T-helper 9 cell (primary cell): ENCODE measurements at places on chromosomes 16 and 17.

DNA sequence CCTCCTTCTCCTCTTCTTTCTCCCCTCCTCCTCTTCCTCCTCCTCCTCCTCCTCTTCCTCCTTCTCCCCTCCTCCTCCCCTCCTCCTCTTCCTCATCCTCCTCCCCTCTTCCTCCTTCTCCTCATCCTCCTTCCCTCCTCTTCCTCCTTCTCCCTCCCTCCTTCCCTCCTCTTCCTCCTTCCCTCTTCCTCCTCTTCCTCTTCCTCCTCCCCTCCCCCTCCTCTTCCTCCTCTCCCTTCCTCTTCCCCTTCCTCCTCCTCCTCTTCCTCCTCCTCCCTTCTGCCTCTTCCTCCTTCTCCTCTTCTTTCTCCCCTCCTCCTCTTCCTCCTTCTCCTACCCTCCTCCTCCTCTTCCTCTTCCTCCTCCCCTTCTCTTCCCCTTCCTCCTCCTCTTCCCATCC lies 5.1 kb upstream of the PITPNM3 start:
- no peak for DNase-seq

GRCh38 chr17:5665164-5665563 lies 80.9 kb upstream of the NLRP1 start:
- no peak for DNase-seq

DNA sequence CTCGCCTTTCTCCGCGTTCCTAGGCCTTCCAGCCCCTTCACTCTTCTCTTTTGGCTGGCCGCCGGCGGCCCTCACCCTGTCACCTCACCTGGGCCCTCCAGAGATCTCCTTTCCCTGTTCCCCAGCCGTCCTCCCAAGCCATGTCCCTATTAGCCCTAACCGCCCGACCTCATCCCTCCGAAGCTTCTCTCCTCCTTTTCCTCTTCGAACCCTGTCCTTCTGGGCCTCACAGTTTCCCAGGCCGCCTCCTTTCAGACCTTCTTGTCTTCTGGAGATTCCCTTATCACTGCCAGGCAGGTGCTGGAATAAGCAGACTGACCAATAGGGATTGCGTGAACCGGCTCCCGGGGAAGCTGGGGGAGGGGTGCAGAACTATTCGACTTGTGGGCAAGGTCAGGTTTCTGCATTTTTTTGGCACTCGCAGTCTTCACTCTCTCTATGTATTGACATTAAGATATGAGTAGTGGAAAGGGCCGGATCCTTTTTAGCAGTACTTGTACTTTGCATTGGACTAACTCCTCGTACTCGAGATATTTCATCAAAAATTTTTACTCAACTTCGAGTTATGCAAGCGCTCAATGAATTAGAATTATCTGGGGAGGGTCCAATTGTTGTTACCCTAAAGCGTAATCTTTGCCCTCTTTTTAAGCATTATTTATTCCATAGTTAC lies 690 bp downstream of the RHOT1 start:
- DNase-seq, result no peak

DNA sequence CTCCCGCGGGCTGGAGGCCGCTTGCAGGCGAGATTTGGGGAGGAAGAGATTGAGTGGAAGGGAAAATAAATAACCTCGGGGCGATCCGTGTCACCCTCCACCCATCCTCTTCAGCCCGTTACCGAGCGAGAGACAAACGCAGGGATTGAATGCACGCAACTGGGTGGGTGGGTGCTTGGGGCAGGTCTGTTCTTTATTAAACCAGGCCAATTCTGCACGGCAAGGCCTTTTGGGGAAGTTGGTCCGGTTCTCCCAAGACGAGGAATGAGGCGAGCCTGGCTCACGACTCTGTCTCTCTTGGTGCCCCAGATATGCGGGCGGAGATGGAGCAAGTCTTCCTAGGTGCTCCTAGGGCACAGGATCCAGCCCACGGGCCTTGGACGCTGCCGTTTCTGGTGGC lies 396 bp upstream of the HOXB7 start:
- DNase-seq, result no peak

- DNase-seq, result no peak
Measured at GRCh38 chr17:67276075-67276474, 31.1 kb upstream of the HELZ start.

DNA sequence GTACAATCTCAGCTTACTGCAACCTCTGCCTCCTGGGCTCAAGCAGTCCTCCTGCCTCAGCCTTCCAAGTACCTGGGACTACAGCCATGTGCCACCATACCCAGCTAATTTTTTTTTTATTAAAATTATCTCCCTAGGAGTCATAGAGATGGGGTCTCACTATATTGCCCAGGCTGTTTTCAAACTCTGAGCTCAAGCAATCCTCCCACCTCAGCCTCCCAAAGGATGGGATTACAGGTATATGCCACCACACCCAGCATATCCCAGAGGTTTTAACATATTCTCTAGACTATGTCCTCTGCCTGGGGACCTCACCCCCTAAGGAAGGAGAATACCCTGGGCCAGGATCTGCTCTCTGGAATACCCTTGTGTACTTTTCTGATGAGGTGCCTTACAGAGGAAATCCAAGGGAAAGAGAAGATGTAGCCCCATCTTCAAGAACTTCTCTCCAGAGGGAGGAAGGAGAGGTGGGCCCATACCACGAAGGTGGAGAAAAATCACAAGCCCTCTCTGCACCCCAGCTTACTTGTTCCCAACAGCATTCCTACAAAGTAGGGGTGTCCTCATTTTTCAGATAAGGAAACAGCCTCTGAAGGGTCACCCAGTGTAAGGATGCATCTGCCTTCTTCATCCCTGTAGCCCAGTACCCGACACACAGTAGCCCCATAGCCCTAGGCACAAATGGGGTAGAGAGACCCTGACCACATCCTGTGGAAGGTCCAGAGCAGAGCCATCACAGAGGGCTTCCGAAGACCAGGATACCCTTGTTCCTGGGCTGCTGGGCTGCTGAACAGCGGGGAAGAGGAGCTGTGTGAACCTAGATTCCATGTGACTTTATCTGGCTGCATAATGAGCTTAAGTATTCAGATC lies 151.6 kb downstream of the SOCS1 start:
- DNase-seq, result no peak

GRCh38 chr17:81171941-81172340 lies 5.9 kb upstream of the AATK start:
- no peak for DNase-seq

GRCh38 chr16:1146409-1146808 lies 6.5 kb upstream of the CACNA1H start:
- DNase-seq, result no peak

GRCh38 chr16:57003439-57004386 lies 14.4 kb downstream of the NLRC5 start:
- no peak for DNase-seq
